Liver (tissue), 10 donors: ENCODE measurements at places on chromosomes 1 and 21.

GRCh38 chr1:99599678-99600175 is 46.2 kb upstream of the PALMD start:
- no peak for DNase-seq

DNA sequence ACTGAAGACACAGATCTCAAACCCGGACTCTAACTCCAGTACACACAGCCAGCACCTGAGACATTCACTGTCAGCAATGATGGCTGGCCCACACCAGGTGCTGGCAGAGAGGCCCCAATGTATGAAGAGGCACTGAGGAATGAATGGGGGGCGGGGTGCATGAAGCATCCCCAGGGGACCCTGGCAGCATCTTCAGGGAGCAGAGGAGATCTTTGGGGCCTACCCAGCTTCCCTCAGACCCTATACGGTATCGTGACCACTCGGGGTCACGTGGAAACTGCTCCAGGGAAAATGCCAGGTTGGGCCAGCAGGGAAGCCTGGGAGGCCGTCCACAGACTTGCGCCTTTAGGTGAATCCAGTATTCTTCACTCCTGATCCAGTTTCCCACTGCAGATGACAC is 84.3 kb downstream of the NPHP4 start:
- DNase-seq: no peak

DNA sequence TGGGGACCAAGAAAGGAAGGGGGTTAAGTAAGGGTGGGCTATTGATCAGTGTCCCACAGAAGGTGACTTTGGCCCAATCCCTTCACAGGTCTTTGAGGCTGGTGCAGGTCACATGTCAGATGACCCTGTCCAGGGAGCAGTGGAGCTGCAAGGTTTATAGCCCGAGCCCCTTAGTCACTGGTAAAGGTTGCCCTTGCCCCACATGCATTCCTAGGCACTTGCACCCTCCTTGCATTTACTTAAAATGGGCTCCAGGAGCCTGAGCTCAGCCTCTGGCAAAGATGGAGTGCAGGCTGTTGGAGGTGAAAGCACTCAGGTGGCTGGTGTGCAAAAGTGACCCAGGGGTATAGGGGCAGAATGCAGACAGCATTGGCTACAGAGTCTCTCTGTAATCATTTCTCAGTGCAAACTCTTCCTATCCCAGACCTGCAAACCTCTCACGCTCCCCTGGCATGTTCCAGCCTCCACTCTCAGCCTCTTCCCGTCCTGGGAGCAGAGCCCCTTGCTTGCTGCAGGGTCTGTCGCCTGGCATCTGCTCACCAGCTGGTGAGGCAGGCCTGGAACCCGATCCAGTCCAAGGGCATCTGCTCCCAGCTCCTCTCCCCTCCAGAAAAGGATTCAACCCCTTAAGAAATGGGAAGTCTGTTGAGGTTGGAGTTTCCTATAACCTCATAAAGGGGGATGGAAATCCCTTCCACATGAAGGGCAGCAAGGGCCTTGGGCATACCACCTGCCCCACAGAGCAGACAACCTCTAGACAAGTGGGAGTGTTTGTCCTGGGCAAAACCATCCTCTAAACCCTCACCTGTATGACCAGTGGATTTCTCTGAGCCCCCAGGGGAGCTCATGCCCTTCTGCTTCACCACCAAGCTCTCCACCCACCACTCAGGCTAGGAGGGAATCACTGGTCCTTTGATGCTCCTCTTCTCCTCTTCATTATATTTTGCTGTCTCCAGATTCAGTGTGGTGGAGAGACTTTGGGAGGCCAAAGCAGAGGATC is 23.1 kb upstream of the PTPRF start:
- no peak for DNase-seq

DNA sequence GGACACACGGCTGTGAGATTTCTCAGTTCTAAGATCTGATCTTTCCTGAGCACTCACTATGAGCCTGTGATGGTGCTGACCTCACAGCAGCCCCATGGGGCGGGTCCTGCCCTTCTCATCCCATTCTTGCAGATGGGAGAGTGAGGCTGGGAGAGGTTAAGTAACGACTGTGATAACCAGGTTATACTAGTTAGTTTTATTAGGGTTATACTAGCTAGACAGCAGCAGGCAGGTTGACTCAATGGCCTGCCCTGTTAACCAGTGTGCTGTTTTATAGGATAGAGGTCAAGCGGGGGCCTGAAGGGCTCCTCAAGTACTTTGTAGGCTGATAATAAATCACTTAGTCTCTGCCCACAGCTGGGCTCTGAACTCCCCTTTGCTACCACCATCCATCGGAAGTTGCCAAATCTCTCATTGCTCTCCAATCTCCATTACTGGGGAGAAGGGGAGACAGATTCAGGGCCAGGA is 4.8 kb downstream of the CNTN2 start:
- DNase-seq: no peak

- DNase-seq: no peak
Observed at GRCh38 chr1:180969434-180969833, 53.2 kb downstream of the STX6 start.

- no peak for DNase-seq
Observed at GRCh38 chr1:229349463-229350385, 6.9 kb upstream of the CCSAP start.

DNA sequence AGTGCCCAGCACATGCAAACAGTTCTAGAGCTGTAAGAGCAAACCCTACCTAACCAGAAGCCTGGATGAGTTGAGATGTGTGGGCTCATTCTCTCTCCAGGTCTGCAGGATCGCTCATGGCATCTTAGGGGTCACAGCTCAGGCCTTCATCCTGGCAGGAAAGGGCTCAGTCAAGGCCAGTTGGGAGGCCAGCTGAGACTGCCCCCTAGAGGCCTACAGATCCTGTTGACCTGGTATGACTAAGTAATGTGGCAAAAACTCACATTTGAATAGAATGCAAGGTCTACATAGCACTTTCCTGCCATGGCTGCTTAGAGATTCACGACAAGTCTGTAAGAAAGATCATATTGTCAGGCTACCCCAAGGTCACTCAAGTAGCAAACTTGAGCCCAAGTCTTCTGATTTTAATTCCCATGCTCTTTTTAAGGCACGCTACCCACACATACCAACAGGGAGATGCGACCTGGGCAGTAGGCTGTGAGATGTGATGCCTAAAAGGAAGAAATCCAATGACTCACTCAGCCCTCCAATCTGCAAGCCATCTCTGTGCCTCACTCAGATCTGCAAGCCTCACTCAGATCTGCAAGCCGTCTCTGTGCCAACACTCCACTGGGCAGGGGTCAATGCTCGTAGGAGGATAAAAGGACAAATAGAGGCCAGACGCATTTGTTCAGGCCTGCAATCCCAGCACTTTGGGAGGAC is 5.1 kb upstream of the CAPN8 start:
- no peak for DNase-seq

GRCh38 chr1:103517380-103518047 is 8.0 kb upstream of the RNPC3 start:
- DNase-seq: no peak

GRCh38 chr1:171177261-171177660 is 7.8 kb upstream of the FMO2 start:
- no peak for DNase-seq

DNA sequence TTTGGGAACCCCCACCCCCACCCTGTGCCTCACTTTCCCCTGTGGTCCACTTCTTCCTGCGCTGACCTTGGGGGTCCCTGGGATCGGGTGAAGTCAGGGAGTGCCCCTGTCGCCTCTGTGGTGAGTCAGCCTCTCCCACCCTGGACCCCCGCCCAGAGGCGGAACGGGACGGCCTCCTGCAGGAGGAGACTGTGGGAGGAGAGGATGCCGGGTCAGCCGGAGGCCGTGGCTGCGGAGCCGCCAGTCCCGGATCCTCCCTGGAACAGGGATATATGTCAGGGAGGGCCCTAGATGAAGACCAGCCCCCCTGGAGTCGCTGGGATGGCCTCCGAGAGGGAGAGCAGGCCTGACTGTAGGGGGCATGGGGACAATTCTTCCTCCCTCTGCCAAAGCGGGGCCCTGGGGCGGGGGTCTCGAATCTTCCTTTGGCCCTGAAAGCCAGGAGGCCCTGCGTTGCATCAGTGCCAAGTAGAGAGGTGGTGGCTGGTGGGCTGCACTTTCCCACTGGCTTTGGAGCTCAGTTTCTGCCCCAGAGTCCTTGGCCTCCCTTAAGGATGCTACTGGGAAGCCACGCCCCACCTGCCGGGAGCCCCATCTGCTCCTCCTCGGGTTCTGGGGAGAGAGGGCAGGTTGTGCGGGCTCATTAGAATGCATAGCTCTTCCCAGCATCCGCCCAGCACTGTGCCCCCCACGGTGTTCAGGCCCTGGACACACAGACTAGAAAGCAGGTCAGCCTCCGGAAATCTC is 930 bp downstream of the ARHGEF10L start:
- DNase-seq: no peak

DNA sequence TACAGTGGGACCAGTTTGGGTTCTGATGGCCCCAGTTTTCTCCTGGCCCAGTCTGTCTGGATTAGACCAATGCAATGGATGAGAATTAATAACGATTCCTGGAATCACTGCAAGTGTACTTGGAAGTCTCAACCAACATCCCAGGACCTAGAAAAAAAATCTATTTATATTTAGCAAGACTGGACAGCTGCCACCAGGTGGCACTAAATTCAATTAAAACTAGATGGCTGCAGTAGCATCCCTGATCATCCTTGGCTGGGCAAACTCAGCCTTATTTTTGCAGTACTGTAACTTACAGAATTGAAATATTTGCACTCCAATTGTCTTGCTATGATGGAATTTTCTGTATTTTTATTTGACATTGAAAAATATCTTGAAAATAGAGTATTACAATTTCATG is 165.7 kb downstream of the NCAM2 start:
- no peak for DNase-seq

DNA sequence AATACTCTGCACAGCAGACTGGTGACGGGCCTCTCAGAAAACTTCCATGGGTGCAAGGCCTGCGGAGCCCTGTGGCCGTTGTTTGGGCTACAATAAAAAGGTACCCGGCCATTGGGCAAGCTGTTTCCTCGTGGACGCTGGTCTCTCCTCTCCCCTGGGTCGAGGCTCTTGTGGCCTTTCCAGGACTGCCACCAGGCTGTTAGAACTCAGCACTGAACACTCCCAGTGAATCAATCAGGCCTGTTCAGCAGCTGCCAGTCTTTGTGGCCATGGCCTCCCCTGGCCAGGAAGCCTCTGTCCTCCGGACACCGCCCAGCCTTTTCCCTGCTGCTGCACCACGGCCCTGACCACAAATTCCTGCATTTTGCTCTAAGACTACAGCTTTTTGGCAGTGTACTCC is 33.0 kb upstream of the ACTRT2 start:
- no peak for DNase-seq

DNA sequence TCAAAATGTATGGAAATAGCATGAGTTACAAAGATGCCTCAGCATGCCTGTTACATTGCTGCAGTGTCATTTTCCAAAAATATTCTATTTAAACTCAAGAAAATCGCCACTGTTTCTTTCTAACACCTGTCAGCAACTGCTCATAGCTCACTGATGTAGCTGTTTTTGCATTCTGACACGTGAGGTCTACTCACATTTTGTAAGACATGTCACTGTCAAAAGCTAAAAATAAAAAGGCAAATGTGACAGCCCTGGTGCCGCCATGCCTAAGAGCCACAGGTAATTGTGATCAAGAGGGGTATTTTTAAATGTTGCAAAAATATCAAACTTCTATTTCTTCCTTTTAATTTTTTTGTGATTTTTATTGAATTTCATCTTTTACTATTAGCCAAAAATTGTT is 556.2 kb upstream of the TMPRSS15 start:
- DNase-seq: no peak

DNA sequence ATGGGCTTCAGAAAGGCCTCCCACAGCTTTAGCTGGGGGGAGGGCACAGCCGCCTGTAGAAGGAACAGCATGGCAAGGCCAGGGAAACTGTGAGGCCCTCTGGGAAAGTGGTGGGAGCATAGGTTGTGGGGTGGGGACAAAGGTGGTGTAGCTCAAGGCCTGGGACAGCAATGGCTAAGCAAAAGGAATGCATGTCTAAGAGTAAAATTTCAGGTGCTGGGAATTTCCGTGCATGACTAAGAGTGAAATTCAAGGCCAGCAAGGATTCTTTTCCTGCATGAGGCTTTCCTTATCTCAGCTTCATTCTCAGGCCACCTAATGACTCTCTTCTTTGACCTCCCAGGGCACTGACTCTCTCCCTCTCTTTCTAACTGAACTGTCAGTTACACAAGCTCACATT is 86.5 kb upstream of the WNT4 start:
- no peak for DNase-seq

DNA sequence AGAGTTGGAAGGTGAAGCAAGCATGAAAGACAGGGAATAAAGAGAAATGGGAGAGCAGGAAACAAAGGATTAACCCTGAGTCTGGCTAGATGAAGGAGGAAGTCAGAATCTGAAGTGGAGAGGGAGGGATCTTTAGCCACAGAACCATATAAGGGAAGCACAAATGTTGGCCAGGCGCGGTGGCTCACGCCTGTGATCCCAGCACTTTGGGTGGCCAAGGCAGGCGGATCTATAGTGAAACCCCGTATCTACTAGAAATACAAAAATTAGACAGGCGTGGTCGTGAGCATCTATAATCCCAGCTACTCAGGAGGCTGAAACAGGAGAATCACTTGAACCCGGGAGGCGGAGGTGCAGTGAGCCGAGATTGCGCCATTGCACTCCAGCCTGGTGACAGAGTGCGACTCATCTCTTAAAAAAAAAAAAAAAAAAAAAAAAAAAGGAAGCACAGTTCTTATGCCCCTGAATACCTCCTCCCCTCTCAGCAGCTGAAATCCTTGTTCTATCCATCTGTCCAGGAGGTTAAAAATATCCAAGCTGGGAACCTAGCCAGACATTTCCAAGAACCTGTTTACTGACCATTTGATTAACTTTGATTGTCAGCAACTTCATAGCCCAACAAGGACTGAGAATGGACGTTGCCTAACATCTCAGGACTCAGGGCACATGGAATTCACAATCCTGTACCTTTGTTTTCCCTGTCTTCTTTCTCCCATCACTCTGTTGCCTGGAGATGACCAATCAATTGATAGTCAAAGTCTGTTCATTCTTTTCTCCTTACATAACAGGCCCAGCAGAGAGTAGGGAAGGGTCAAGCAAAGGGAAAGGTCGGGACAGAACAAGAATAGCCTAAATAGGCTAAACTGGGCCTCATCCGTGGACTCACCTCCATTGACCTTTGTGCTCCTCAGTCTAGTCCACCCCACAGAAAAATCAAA is 10.6 kb downstream of the TXNIP start:
- no peak for DNase-seq

GRCh38 chr1:189874715-189875435 is 602.8 kb downstream of the BRINP3 start:
- DNase-seq: no peak
